NT2/D1 (cell line): ENCODE measurements at places on chromosomes 2 and 18.

DNA sequence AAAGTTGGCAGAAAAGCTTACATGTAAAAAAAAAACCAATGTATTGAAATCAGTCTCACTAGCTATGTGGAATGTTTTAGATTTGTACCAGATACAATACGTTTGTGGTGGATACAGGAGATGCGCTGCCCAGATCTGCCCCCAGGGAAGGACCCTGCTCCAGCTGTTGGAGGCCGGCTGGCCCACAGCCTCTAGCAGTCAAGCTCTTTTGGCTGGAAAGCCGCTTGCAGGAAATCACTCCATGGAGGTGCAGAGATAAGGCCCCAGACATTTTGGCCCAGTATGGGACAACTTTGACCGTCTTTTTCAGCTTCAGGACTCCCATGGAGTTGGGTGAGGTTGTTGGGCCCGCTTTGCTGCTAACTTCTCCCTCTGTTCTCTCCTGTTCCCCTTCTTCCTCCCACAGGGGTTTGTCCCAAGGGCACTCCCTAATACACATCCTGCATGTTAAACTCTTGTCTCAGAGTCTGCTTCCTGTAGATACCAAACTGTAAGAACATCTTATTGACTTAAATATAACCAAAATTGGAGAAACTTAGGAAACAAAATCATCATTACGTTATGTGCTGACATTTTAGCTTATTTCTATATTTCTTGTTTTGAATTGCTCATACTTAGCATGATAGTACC lies 1.7 kb upstream of the QPCT start:
- DNase-seq, result no peak

GRCh38 chr2:209696836-209697711 lies 74.6 kb upstream of the UNC80 start:
- no peak for DNase-seq

DNA sequence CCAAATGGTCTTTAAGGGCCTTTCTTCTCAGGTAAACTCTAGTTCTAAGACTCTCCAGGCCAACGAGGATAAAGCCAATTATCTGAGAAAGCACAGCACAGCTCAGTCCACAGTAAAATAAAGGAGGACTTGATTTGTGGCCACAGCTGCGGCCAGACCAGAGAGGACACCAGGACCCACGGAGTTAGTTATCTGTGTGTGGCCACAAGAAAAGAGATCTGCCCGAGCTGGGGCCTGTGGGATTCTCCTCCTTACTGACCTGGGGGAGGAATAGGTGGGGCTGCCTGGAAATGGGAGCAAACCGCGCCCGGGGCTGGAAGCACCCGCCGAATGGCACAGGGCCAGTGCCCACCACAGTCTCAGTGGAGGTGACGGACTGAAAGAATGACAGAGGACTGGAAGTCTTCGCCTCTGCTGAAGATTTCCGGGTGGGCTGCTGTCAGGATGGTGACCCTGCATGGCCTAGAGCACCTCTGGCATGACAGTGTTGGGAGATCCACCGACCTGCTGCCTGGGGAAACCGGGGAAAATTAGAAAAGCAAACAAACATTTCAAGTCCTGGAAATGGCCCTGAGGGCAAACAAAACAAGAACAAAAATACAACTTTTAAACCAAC lies 13.3 kb downstream of the PROC start:
- DNase-seq, result no peak

DNA sequence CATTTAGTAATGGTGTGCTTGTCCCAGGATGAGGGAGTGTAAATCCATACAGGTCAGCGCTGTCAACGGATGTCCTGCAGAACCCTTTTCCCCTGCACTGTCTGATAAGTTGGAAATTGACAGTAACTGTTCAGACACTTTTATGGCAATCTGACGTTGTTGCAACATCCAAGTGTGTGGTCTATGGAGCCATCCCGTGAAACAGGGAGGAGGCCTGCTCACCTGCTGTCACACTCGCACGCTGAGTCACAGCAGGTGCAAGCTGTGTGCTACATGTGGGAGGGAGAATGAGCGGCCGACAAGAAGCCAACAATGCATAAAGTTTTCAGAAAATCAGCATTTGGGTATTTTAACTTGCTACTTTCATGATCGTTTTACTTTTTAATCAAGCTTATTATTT lies 43.7 kb upstream of the RMDN2 start:
- DNase-seq, result no peak

GRCh38 chr18:76750917-76751890 lies 71.2 kb upstream of the ZNF236 start:
- no peak for DNase-seq

DNA sequence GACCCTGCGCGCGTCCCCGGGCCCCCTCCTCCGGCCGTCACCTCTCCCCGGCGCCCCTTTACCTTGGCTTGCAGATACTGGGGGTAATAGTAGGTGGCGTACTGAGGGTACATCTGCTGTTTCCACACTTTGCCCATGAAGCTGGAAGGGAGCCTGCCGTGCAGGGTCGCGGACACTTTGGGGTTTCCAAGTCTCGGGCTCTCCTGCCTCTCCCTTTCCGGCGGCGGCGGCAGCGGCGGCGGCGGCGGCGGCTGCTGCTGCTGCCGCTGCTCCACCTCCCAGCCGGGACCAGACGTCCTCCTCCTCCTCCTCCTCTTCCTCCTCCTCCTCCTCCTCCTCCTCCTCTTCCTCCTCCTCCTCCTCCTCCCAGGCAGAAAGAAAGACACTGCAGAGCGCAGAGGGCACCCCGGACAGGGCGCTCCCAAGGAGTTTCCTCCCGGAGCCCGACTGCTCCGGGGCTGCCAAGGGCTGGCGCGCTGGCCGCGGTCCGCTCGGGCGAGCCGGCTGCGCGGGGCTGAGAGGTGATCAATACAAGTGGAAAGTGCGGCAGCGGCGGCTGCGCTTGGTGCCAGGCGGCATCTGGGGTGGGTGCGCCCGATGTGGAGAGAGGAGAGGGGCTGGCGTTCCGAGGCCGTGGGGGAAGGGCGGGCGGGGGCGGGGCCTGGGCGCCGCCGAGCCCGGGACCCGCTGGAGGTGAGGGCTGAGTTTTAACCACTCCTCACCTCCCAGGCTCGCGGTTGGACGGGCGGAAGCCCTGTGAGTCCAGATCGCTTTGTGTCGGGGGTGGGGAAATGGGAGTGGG lies at the start of gene RBMS1:
TSS of gene RBMS1 (minus strand) at position 581 of the 802 bp plus-strand sequence. CDS start at position 137, 444 bp downstream.
- peak; percentile 47 for DNase-seq

GRCh38 chr2:28128281-28128950 lies 237.9 kb downstream of the BABAM2 start:
- no peak for DNase-seq
